ENCODE measurements at places on chromosomes 2 and 18.

DNA sequence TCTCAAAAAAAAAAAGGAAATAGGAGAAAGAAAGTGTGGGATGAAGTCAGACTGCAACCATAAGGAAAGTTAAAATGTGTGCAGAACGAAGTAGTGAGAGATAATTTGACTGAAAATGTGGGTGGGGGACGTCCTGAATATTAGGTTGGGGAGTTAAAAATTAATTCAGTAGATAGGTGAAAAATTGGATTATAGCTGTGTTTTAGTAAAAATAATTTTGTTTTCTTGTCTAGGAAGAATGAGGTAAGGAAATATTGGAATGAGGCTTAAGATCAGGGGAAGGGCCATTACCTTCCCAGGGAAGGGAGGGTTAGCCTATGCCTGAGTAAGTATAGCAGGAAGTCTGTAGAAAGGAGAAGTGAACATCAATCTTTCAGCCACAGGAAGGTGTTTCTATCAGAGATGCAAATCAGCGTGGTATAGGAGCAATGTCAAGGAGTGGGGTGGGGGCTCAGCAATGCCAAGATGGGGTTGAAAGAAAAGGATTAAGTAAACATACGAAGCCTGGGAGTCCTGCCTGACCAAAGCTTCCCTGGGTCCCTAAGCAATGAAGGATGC lies 250.9 kb downstream of the PIEZO2 start:
- no peak for DNase-seq

DNA sequence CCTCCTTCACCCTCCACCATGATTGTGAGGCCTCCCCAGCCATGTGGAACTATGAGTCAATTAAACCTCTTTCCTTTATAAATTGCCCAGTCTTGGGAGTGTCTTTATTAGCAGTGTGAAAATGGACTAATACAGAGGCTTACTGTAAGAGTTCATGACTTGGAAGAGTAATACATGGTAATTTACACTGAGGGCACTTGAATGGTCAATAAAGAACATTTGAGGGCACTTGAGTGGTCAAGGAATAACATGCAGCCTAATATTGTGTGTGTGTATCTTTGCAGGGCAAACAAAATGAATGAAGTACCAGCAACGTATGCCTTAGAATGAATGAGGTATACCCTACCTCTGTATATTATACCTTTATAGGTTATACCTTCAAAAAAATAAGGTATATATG lies 190.4 kb upstream of the SOX11 start:
- DNase-seq = no peak

DNA sequence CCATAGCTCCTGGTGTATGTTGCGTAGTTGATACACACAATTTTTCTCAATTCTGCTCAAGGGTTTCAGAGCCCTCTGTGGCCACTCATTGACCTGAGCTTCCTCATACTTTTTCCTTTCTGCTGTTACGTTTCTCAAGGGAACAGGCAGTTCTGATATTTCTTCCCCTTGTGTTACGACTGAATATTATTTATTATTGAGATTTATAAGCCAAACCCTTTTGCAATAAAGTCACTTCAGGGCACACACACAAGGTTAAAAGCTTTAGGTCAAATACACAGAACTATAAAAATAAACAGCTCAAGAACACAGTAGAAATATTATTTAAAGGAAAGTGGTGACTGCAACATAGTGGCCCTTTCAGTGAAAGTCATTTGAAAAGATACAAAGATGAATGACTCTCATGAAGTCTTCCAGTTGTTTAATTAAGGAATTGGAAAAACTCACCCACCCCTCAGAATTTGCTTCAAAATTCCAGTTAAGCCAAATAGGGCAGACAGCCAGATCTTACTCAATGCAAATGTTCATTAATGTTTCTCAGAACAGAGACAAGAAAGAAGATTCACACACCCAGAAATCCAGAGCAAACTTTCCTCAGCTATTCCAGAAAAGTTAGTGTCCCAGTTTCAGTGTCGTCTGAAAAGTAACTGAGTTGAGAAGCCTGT lies 179.7 kb downstream of the TRIB2 start:
- DNase-seq = no peak

DNA sequence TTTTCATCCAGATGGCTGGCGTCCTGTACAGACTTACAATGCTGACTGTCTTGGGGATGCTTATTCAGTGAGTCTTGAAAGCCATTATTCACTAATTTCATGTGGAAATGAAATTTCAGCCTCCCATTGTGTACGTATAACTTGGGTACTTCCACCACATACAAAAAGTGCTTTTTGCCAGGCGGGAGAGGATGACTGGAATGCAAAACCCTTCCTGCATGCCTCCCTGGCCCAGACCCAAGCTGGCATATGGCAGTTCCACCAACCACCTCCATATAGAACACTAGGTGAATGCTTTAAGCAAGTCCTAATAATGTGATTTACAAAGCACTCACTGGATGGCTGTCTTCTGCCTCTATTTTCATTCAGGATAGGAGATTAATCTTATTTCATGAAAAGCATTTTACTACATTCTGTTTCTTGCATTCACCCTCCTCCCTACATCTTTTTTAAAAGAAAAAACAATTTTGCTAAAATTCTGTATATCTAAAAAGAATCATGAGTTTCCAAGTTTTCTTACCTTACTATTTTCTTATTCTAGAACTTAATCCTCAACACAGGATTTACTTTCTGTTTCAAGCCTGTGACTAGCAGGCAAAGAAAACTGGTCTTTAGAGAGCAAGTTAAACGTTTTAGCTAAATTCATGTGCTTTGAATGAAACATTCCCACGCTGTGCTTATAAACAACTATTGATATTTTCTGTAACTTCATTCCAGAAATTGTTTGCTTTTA lies 327.6 kb downstream of the NCKAP5 start:
- DNase-seq = peak; percentile 67

DNA sequence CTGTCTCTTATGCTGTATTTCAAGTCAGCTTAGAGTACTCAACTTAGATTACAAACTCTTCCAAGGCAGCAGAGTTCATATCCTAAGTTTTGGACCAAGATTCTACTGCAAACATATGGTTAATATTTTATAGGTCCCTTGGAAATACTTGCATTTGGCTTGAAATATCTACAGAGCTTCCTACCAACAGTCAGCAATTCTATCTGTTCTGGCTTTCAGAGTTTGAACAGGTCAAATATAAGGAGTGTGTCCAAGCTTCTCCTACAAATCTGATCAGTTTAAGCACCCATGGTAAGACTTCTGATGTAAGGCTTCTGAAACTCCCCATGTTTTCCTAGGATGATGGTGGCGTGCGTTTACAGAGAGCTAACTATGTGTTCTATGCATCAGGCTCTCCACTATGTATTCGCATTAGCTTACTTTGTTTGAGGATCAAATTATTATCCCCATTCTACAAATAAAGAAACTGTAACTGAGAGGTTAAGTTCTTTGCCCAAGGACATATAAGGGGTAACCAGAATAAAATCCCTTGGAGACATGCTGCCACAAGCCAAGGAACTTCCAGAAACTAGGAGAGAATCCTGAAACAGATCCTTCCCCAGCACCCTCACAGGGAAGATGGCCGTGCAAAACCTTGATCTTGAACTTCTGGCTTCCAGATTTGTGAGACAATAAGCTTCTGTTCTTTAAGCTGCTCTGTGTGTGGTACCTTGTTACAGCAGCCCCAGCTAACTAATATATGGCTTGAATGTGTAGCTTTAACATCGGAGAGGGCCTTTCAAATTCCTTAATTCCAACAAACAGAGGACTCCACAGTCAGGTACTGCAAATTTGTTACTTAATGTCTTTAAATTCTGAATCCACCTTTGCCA lies 55.1 kb downstream of the ATP8B1 start:
- peak; percentile 18 for DNase-seq

DNA sequence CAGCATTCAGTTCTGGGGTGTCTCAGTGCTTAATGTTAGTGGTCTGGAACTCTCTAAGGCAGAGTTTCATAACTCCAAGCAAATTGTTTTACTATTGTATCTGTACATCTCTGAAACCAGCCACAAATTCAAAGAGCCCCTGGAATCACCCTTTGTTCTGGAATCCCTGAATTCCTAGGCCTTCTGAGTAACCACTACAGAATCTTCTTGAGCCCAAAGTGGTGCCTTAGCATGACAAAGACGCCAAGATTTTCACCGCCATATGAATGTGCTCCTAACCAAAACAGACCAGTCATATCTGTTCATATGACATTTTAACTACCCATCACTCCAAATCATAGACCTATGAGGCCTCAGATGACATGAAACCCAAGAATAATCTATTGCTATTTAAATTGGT lies 668.1 kb downstream of the EPHA4 start:
- no peak for DNase-seq

DNA sequence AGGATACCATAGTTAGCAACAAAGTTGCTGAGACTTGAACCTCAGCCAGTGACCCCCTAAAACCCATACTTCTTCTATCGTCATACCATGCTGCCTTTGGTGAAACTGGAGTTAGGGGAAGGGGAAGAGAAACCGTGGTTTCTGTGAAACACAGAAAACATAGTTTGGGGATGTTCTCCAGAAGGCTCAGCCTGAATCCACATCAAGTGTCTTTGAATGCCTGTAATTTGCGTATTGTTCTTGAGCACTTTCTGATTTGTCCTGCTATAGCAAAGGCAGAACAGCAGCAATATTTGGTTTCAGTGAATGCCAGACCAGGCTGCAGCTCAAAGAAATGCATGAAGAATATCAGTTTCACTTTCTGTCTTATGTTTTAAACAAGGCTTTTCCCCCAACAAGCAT lies 258.7 kb downstream of the TTC32 start:
- no peak for DNase-seq

GRCh38 chr2:198587240-198587639 lies 782.8 kb downstream of the PLCL1 start:
- DNase-seq = no peak

DNA sequence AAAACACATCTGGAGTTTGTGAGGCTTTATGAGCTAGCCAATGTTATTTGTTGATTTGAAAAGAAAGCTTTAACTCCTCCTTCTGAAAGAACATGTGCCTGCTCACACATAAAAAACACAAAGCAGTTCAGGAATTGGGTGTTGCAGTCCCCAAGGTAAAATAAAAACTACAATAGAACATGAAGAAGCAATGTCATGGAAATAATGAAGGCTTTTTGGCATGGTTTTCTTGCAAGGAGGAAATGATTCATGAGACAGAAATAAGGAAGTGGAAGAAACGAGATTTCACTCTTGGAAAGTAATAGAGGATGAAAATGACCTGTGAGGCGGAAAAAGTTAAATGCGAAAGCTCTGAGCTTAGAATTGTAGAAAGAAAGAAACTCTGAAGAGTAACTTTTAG lies 81.1 kb downstream of the TRIB2 start:
- DNase-seq = no peak

DNA sequence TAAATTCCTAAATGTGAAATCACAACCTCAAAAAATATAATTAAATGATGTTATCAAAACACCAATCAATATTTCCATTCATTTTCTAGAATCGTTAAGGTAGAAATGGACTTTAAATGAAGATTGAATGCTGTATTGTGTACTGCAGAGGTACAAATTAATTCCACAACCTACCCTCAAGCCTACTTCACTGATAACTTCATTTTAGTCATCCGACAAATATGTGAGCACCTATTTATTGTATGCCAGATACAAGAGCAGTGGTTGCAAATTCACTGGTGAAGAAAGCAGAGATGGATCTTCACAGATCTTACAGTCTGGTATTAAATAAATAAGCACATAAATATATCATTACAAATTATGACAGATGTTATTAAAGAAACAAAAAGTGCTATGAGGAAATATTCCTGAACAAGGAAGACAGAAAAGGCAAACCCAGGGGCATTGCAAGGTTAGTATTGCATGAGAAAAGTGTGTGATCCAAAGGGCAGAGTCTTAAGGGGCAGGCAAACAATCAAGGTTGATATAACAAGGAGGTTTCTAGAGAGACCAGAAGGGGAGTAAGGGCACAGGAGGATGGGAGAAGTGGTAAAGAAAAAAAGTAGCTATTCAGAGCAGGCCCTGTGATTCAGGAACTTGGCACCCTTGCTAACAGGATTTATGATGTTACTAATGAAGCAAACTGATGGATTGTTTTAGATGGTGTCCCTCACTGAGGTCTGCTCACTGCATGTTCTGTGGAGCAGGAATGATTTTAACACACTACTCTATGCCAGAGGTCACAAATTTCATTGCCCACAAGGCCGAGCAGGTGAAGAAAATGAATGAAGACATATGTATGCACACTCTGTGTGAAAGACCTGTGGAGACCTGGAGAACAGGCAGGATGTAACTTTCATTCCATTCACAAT lies 128.0 kb upstream of the CCDC150 start:
- no peak for DNase-seq

DNA sequence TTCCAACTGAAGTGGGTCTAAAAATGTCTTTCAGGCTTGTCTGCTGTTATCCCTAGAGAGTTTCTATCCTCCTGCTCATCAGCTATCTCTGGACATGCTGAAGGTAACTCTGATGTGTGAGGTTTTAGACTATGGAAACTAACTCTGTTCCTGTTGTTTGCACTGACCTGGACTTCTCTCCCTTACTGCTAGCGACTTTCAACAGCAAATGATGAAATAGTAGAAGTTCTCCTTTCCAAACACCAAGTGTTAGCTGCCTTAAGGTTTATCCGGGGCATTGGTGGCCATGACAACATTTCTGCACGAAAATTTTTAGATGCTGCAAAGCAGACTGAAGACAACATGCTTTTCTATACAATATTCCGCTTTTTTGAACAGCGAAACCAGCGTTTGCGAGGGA lies 26.9 kb downstream of the RMC1 start:
- DNase-seq = no peak

DNA sequence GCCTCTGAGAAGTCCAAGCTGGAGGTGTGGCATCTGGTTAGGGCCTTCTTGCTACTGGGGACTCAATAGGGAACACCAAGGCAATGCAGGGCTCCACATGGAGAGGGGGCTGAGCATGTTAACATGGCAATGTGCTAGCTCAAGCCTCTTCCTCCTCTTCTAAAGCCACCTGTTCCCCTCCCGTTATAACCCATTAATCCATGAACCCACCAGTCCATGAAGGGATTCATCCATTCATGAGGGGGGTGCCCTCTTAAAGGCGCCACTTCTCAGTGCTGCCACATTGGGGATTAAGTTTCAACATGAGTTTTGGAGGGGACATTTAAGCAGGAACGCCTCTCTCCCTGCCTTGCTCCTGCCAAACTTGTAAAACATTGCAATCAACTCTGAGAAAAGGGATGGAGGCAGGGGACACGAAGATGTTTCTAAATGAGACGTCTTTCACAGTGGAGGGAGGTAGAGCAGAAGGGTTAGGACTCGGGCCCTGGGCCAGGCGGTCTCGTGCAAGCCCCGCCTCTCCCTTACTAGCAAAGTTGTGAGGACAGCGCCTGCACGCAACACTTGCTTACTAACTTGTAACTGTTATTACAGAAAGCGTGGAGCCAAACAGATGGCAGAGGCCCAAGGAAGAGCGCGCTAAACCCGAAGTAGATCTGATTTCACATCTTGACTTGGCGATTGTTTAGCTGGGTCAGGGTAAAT lies 118.2 kb upstream of the ZNF516 start:
- no peak for DNase-seq

All from DMS 273 treated with DMSO at 0.1 percent for 48 hours (cell line).